ENCODE measurements at places on chromosomes 2 and 18. TPM values are rescaled to one million over a fixed set of nuclear protein-coding genes. Genes with fewer than 3 reads are reported as not detected.

Gene MAP4K3
- 25.7 TPM for total RNA-seq

Gene PROKR1
- total RNA-seq: not detected

Gene ZSWIM2
- total RNA-seq: not detected

Gene RAD51AP2
- total RNA-seq: 0.35 TPM

Gene PSTPIP2
- 33.2 TPM for total RNA-seq

Gene TUBA3E
- total RNA-seq: not detected

Gene SERPINE2
- total RNA-seq: 490 TPM

Gene ALPP
- total RNA-seq: not detected

Gene C2orf72
- total RNA-seq: not detected

Gene SLC9A2
- 0.52 TPM for total RNA-seq

Gene TOGARAM2
- total RNA-seq: not detected

Gene LYPD6B
- total RNA-seq: 3.0 TPM
